NCI-H1417 treated with DMSO at 0.1 percent for 48 hours (cell line): ENCODE measurements at places on chromosomes 2 and 18.

DNA sequence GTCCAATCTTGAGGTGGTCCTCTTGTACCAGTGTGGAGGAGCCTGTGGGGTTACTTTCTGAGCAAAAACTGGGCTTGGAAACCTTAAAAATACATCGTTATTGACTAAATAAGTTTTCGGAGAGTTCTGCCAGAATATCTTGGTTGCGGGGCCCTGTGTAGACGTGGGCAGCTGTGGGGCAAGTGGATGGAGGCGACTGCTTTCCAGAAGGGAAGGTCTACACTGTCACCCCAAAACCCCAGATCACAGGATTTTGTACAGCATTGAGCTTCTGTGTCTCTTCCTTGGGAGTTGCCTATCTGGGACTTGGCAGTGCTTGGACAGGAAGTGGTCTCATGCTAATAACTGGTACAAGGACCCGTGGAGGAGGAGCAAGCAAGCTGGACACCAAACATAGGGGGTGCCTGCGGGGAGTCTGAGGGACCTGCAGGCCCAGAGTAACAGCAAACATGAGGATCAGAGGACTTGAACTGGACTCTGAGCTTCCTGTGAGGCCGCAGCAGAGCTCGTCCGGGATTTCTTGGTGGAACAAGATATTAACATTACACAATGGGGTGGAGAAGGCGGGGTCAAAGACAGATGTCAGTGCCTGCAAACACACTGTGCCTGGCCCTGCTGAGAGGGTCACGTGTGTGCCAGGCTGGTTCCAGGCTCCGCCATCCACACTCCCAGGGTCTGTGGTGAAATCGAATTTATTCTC is 48.0 kb upstream of the CTLA4 start:
- no peak for DNase-seq

GRCh38 chr2:233990261-233990798 is 60.2 kb upstream of the SPP2 start:
- DNase-seq, result no peak

DNA sequence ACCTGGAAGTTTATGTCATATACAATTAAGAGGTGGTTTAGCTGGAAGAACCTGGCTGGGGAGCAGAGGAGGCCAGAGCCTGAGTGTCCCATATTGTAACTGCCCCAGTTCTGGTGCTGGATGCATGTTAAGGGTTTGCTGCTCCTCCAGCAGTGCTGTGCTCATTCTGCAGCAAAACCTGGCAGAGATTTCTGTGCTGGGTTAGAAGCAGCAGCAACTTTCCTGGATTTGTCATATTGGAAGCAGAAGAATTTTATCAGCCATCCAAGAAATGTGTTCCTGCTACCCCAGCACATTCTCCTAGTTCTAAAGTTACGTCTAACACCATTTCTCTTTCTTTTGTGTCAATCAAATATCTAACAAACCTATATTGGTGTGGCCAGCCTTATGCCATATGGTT is 284.1 kb downstream of the TDRD15 start:
- DNase-seq, result no peak

GRCh38 chr2:238925281-238925680 is 77.4 kb downstream of the TWIST2 start:
- DNase-seq, result no peak

DNA sequence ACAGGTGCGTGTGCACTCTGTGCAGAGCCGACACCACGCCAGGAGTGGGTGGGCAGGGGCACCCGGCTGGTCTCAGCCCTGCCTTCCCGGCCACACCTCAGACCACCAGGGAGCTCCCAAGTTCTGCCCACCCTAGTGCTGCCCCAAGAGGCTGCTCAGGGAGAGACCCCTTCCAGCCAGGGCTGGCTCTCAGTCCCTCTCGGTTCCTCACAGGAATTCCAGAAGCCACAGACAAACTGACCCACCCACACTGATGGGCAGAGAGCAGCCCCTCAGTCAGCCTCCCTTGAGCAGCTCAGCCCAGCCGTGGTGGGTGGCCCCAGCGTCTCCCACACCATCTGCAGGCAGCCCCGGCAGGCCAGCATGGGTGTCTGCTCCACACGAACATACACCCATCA is 33.8 kb downstream of the GPC1 start:
- no peak for DNase-seq

- DNase-seq, result no peak
Measured at GRCh38 chr2:16168506-16169264, 228.3 kb downstream of the MYCN start.

DNA sequence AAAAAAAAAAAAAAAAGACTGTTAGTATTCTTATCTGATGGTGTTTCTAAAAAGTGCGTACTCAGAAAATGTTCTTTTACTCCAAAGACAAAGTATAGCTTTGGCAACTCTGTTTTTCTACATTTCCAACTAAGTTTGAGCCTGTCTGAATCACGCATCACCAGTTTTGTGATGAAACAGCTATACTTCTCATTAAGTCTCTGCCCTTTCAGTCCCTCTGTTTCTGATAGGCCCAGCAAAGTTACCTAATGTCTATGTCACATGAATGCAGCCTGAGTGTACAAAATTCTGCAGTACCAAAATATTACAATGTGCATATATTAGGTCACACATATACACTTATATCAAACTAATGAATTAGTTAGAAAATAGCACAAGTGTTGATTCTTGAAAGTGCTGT is 22.4 kb downstream of the TWSG1 start:
- no peak for DNase-seq

DNA sequence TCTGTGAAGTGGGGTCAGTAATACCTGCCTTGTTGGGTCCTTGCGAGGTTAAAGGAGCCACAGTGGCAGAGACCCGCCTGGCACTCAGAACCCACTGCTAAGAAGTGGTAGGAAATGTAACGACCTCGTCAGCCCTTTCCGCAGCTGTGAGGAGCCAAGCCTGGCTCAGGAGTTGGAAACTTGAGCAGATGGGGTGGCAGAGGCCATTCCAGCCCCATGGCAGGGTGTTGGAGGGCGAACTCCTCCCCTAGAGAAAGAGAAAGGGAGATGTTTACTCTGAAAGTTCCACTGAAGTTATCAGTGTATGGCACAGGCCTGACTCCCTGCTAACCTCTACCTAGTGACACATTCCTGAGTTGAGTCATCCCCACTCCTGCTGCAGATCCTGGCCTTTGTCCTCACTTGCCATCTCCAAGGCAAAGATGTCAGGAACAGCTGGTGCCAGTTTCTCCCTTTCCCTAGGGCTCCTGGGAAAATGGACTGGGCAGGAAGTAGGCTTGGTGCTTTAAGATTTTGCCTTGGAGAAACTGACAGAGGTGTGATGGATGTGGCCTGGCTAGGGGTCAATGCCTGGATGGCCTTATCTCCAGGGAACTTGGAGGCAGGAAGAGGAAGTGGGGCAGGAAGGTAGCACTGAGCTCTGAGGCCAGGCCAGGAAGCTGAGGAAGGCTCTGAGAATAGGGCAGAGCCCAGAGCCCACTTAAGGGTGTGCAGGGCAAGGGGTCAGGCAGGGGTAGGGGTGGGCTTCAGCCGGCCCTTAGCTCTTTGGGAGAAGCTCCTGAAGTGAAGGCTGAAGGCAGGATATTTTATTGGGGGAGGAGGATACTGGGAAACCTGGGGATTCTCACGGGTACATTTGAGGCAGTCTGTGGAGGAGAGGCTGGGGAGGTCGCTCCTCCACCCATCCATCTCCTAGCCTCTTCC is 888 bp downstream of the VAMP5 start:
- DNase-seq, result no peak

- no peak for DNase-seq
Measured at GRCh38 chr2:140786585-140786984, 1344.2 kb downstream of the LRP1B start.

GRCh38 chr18:75161256-75162028 is 47.5 kb downstream of the PTGR3 start:
- no peak for DNase-seq
